Activated naive CD4-positive, alpha-beta T cell (primary cell): ENCODE measurements at places on chromosomes 12 and 14.

DNA sequence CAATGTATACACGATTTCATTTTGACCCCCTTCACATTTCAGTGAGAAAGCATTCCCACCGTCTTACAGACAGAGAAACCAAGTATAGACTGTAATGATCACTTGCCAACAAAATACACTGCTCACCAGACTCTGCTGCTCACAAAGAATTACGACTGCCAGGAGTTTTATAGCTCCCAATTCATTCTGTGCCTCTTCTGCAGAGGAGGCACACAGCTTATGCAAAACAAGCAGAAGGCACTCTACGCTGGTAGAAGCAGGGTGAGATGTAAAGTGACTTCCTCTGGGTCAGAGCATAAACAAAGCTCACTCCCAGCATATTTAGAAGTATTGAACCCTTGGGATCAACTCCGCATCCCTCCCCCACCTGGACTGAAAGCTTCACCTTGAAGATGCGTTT lies 14.6 kb downstream of the SPTB start:
- no peak for DNase-seq

- DNase-seq = no peak
These were observed 9.7 kb upstream of the KRT6B start for GRCh38 chr12:52461693-52462092.

DNA sequence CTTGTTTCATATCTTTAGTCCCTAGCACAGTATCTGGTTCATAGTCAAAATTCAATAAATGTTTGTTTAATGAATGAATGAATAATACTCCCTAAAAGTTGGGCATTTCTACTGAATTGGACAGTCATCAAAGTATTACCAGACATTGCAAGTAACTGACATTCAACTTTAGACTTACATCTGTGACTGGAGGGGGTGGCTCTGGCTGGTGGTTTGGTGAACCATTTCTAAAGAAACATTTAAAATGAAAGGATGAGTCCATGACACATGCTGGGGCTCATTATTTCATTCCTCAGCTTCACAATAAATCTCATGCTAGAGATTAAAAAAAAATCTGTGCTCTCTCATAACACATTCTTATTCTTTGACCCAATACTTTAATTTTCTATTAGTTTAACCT lies 20.6 kb upstream of the CSRNP2 start:
- no peak for DNase-seq

- DNase-seq = no peak
These were observed 8.4 kb downstream of the CLBA1 start for GRCh38 chr14:104993808-104994591.

- DNase-seq = no peak
These were observed 31.5 kb upstream of the CACNA2D4 start for GRCh38 chr12:1949771-1950470.

- no peak for DNase-seq
These were observed 85.1 kb downstream of the BORCS5 start for GRCh38 chr12:12441843-12442461.

DNA sequence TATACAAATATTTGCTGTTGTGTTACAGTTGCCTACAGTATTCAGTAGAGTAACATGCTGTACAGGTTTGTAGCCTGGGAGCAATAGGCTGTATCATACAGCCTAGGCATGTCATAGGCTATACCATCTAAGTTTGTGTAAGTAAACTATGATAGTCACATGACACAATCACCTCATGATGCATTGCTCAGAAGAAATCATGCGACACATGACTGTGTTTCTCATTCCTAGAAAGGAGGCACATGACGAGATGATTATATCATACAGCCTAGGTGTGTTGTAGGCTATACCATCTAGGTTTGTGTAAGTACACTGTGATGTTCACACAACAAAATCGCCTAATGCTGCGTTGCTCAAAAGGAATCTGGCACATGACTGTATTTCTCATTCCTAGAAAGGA lies 31.9 kb downstream of the NOPCHAP1 start:
- no peak for DNase-seq

GRCh38 chr14:61730756-61731373 lies 31.4 kb upstream of the SNAPC1 start:
- no peak for DNase-seq

DNA sequence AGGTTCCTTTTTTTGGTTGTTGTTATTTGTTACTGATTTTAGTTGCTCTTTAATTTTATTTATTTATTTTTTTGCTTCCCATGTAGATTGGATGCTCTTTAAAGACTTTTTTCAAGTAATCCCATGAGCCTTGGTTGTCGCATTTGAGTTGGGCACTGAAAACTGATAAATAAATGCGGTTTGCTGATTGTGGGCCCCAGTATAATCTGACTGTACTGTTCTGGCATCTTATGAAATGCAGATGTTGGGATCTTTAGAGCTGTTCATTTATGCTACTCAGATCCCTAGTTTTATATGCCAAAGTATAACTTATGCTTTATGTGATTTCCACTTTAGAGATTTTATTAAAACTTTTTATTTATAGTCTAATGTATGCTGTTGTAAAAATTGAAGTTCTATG lies 33.3 kb downstream of the WNK1 start:
- no peak for DNase-seq

- no peak for DNase-seq
These were observed 17.9 kb upstream of the NID2 start for GRCh38 chr14:52086711-52087110.

DNA sequence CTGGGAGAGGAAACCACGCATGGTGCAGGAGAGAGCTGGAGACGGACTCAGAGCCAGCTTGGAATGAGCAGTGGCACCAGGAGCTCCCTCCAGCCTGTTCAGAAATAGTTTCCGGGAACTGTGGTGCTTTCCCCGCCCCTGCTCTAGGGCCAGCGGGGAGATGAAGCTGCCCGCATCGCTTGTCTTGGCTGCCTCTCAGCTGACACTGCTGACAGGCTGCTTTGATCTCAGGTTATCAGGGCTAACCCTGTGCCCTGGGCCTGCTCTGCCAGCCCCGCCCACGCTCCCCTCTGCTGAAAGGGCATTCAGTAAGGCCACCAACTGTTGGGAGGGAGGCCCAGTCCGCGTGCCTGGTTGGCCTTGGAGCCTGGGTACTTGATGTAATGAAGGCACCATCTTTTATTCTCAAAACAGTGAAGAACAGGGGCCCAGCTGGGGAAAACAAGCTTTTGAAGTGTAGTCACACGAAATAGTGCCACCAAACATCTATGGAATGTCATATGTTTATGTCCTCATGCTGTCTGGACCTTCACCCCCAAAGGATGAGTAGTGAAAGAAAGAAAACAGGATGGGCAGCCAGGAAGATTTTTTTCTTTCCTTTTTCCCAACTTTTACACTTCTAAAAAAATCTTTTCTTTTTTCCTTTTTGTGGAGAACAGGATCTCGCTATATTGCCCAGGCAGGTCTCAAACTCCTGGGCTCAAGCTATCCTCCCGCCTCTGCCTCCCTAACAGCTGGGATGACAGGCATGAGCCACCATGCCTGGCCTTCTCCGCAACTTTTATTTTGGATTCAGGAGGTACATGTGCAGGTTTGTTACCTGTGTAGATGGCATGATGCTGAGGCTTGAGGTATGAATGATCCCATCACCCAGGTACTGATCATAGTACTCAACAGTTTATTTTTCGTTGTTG lies 115.9 kb upstream of the TBX3 start:
- no peak for DNase-seq

- no peak for DNase-seq
These were observed 115.6 kb upstream of the METAP2 start for GRCh38 chr12:95358111-95359083.

GRCh38 chr12:29818916-29819623 lies 35.3 kb upstream of the TMTC1 start:
- DNase-seq = no peak

DNA sequence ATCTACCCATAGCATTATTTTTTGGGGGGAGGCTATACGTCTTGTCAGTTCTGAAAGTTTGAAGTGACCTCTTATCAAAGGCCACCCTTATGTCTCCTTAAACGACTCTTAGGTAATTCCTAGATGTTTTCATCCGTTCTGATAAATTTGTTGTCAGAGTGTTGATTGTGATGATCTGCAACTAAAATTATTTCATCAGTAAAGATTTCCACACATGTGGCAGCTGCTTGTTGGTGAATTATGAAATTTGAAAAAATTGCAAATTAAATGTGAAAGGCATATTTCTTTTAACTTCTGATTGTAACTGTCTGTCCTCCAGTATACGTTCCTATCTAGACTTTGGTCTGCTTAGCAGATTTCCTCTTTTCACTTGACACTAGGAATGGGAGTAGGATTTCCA lies 1.4 kb downstream of the ADIPOR2 start:
- DNase-seq = no peak

GRCh38 chr14:34283590-34283989 lies 178.4 kb downstream of the SPTSSA start:
- DNase-seq = no peak

GRCh38 chr14:68104518-68104917 lies 284.9 kb downstream of the RAD51B start:
- DNase-seq = no peak

GRCh38 chr14:49971156-49972130 lies 78.6 kb downstream of the ARF6 start:
- DNase-seq = peak; percentile 29

- no peak for DNase-seq
These were observed 10.5 kb downstream of the RASSF9 start for GRCh38 chr12:85825746-85826145.

- DNase-seq = peak; percentile 99
These were observed at the start of the genes ERP29 and TMEM116 for GRCh38 chr12:112012775-112013600. Gene ERP29 (plus strand): TSS chr12:112013426. CDS start chr12:112013466, 40 bp downstream. Gene TMEM116 (minus strand): TSS chr12:112013165. CDS start chr12:112005270, 7,895 bp downstream.

- DNase-seq = no peak
These were observed 335.7 kb downstream of the BMP4 start for GRCh38 chr14:53620890-53621289.

DNA sequence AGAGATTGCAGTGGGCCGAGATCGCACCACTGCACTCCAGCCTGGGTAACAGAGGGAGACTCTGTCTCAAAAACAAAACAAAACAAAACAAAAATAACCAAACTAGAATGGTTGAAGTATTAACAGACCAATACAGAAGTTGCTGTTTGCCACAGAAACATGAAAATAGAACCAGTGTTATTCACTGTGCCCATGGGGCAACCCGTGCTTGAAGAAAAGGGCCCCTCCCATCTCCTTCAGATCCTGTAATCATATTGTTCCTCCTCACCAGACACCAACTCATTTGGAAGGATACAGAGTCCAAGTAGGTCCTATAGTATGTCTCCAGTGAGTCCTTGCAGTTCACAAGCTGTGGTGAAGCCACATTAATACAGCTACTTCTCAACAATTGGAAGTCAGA lies 30.9 kb downstream of the SLC35F4 start:
- no peak for DNase-seq

- no peak for DNase-seq
These were observed 171.7 kb downstream of the NRXN3 start for GRCh38 chr14:78341827-78342389.

- no peak for DNase-seq
These were observed 199.9 kb upstream of the PWP1 start for GRCh38 chr12:107485731-107486130.

DNA sequence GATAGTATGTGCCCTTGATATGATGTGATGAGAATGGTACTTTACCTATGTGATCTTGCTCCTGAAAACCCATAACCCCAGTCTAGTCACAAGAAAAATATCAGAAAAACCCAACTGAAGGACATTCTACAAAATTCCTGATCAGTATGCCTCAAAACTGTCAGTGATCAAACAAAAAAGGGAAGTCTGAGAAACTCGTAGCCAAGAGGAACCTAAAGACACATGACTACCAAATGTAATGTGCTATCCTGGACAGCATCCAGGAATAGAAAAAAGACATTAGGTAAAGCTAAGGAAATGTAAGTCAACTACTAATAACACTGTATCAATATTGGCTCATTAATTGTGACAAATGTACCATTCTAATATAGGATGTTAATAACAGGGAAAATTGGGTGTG lies 4.1 kb upstream of the WIF1 start:
- DNase-seq = no peak

- no peak for DNase-seq
These were observed 1334.8 kb upstream of the TMEM132C start for GRCh38 chr12:126932156-126932555.

DNA sequence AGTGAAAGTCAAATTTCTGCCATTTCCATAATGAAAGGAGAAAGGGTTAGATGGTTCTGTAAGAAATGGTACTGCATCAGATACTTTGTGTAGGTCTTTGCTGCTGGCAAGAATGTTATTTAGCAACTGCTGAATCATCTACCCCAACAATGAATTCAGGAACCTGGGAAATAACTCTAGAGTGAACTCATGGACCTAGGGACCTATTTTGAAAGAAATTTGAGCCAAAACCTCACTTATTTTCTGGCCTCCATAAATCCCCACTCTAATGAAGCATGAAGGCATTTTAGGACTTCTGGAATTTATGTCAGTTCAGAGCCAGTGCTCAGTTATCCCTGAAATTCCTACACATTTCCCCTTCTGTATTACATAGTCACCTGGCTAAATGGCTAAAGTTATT lies 50.9 kb upstream of the CPNE8 start:
- DNase-seq = no peak

DNA sequence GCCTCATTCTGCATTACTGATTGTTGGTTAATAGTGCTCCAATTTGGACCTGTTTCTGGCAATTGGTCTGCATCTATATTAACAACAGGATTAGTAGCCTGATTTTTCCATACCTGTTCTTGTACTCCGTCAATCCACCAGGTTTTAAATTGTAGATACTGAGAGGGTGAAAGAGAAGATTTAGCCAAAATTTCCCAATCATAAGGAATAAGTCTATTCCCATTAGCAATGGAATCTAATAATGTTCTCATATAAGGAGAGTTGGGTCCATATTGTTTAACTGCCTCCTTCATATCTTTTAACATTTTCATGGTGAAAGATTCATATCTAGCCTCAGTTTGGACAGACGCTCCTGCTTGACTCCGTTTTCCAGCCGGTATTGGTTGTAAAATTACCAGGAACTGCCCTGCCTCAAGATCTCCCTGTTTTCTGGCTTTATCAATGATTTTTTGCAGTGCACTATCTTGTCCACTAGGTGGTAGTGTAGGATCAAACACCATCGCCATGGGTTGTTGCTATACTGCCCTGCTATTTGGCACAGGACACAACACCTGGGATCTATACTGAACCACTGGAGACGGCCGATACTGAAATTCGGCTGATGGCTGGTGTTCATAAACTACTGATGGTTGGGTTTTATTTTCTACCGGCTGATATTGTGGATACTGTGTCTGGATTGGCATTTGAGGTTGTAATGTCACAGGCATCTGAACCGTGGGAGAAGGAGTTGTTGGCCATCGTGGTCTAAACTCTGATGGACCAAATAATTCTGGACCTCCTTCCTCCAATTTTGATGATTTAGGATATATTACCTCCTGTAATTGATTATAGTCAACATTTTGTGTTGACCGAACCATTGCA lies 25.2 kb downstream of the DHRS4L2 start:
- no peak for DNase-seq

- no peak for DNase-seq
These were observed 7.9 kb downstream of the SLC16A7 start for GRCh38 chr12:59603754-59604153.

DNA sequence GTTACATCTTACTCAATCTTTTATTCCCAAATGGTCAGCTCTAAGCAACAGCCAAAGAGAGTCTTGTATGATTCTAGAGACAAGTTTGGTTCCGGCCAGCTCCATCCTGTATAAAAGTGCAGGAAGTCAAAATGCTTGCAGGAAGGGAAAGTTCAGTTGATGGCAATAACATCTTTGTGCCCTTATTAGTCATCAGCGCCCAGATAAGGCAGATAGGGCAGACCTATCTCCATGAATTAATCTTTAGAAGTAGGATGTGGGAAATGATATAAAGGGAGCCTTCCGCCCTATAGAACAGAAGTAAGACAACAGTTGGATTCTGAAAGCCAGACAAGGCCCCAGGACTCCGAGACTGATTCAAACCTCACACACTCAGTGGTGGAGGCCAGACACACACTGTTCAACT lies 6.4 kb downstream of the GNS start:
- DNase-seq = no peak
